ENCODE measurements at places on chromosomes 7 and 10.

GRCh38 chr10:132866601-132867381 lies 75.6 kb downstream of the CFAP46 start:
- peak; percentile 11 for DNase-seq

GRCh38 chr10:93566435-93567276 lies at the start of gene FFAR4:
Gene FFAR4, plus strand, starts transcription at chr10:93566665. Its CDS starts 56 bp downstream, at chr10:93566721.
- no peak for DNase-seq

- DNase-seq = no peak
These were observed 91.4 kb upstream of the MKLN1 start for GRCh38 chr7:131236318-131236672.

GRCh38 chr7:29805886-29806207 lies 461 bp upstream of the WIPF3 start:
- DNase-seq = no peak

DNA sequence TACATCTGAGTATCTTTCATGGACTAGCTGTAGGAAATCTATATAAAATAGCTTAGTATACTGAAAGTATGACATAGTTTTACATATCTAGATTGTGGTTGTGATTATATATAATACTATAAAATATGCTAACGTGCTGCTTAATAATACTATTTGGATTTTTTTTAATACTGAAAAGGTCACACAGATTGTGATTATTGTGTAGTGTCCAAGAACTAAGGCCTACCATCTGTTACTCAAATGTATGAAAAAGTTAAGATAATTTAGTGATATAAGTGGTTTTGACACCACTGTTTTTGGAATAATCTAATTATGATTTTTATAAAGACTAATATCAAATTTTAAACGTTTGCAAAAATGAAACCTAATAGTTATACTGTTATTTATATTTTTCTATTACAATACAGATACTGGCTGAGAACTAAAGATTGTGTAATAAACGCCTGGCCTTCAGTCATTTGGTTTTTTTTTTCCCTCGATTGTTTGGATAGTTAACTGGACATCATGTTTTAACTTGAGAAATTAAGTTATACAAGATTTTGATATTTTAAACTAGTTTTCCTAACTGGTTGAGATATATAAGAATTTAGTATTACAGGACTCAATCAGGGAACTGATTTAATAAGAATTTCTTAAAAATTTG lies 12.6 kb downstream of the PTEN start:
- DNase-seq = no peak

GRCh38 chr7:39672176-39672575 lies 48.8 kb downstream of the RALA start:
- no peak for DNase-seq

DNA sequence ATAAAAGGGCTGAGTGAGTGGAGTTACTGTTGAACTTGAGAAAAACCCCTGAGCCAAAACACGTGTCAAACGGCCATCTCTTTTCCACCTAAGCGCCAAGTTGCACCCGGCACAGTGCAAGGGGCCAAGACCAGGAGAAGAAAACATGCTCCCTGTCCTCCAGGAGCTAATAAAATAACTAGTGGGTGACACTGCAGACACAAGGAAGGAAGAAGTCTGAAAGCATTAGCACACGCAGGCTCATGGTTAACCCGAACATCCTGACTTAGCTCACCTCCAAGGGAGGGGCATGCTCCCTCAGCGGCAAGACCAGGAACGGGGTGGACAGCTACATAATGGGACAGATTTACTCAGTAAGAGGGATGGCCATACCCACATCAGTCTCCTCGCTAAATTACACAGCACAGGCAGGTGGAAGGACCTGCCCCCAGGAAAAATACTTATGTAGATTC lies 65.0 kb downstream of the PIP4K2A start:
- DNase-seq = no peak

DNA sequence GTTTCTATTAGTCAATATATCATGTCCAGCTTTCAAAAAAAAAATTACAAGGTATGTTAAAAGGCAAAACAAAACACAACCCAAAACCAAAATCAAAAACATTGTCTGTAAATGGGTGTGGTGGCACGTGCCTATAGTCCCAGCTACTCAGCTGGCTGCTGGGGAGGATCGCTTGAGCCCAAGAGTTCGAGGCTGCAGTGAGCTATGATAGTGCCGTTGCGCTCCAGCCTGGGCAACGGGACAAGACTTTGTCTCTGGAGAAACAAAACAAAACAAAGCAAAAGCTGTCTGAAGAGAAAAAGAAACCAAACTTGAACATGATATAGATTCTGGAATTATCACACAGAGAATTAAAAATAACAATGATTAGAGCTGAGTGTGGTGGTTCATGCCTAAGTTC lies 10.3 kb upstream of the CPA5 start:
- no peak for DNase-seq

- no peak for DNase-seq
These were observed 87.6 kb upstream of the NEBL start for GRCh38 chr10:20984662-20985061.

GRCh38 chr10:110531687-110532086 lies 34.0 kb downstream of the DUSP5 start:
- DNase-seq = no peak

GRCh38 chr10:14652067-14652466 lies 122.6 kb downstream of the FAM107B start:
- DNase-seq = no peak

- no peak for DNase-seq
These were observed 22.5 kb downstream of the PDZD8 start for GRCh38 chr10:117352724-117353123.

- DNase-seq = no peak
These were observed 9.2 kb downstream of the CPA2 start for GRCh38 chr7:130275826-130276297.

- no peak for DNase-seq
These were observed 15.5 kb upstream of the LARP4B start for GRCh38 chr10:947051-947450.

DNA sequence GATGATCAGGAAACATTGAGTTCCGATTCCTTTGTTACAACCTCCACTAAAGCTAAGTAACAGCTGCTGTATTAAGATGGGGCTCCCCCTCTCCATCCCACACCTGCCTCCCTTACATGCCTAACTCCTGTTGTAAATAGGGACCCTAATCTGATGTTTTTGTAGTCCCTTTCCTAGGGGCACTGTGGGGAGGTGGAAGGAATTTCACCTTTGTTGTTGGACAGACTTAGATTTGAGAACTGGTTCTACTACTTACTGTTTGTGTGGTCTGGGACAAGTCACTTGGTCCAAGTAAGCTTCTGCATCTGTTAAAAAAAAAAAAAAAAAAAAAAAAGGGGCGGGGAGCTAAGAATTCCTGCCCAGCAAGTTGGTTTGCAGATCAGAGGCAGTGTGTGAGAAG lies 42.6 kb downstream of the KIAA1217 start:
- no peak for DNase-seq

All from activated naive CD8-positive, alpha-beta T cell treated with anti-CD3 and anti-CD28 coated beads, Interleukin-2, amount 10 ng/mL, durations not matched to agents 7 days and 5 days (primary cell).